ENCODE measurements at places on chromosomes 5 and 9.

DNA sequence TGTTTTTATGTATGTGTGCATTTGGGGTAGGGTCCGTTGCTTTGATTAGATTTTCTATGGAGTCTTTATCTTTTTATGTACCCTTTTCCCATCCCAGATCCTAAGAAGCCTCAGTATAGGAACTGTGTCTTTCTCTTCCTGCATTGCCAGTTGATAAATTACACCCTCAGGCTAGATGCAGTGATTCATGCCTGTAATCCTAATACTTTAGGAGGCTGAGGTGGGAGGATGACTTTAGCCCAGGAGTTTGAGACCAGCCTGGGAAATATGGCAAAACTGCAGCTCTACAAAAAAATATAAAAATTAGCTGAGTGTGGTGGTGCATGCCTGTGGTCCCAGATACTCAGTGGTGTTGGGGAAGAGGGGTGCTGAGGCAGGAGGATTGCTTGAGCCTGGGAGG is 40.2 kb downstream of the NLN start:
- no peak for DNase-seq

GRCh38 chr9:33227008-33227398 is 13.0 kb upstream of the SPINK4 start:
- DNase-seq = peak; percentile 90

- DNase-seq = peak; percentile 96
These were observed 68.4 kb downstream of the ANKRD33B start for GRCh38 chr5:10632110-10632761.

DNA sequence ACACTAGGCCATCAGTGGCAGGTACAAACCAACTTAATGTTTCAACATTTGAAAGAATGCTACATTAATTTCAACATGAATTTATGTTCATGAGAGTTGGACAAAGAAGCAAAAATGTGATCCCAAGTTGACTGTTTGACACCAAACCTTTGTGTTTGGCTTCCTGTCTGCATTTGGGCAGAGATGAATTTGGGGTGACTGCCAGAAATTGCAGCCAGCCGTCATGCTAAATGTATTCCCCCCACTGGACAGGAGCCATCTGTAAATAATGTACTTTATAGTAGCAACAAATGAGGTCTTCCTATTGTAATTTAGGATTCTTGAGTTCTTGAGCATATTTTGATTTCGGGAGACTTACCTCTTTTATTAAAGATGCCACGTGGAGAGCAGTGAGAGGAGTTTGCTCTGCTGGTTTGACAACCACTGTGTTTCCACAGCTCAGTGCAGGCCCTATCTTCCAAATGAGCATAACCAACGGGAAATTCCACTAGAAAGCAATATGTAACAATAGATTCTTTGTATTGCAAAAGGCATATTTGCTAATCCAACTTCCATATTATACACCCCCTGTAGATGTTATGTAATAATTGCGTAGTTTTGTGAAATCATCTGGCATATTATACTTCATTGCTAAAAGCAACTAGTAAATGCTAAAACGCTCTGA is 27.6 kb downstream of the ALDH1A1 start:
- peak; percentile 76 for DNase-seq

DNA sequence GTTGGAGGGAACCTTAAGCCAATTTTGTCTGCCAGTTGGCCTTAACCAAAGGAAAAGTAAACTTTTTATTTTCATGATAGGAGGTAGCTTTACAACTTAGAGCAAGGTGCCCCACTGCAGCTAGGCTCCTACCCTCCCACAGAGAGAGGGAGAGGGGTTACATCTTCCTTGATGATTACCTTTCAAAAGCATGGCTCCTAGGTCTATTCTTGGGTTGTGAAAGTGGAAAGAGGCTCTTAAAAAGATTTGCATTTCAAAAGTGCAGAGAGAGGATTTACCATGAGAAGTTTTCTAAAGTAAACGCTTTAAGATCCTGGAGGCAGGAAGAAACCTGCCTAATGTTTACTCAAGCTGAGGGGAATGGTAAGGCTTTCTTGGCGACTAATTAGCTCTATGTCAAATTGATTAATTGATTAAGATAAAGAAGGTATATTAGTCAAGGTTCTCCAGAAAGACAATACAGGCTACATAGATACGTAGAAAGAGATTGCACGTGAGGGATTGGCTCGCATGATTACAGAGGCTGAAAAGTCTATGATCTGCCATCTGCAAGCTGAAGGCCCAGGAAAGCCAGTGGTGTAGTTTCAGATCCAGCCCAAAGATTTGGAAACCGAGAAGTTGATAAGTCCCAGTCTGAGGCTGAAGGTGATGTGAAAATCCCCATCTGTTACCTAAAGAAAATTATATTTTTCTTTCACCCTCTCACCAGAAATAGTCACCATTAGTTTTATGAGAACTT is 333.8 kb upstream of the CTNND2 start:
- no peak for DNase-seq

GRCh38 chr5:147332658-147333057 is 97.8 kb downstream of the STK32A start:
- no peak for DNase-seq

DNA sequence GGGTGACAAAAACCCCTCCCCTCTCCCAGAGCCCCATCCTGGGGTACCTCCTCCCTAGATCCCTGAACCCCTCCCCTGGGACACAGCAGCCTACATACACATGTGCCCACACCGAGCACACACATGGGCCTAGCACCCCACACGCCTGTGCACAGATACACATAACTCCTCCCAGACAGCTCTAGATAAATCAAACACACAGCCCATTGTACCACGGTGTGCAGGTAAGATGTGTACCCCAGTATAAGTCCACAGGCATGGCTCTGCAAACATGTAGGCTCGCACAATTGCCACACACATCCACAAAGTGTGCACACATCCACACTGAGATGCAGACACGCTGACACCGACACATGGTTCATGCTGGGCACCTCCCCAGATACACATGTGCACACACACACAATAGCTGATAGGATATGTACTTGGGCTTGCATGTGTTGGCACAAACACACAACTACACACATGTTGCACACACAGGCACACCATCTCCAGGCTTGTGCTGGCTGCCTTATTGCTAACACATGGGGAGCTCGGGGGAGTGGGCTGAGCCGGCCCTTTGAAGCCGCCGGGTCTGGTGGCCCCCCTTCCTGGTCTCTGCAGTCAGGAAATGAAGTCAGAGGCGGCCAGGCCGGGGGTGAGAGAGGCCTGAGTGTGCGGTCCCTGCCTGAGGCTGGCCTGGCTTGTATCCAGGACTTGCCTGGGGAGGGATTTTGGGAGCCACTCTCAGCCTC is 30.2 kb downstream of the GOLGA2 start:
- DNase-seq = peak; percentile 64

DNA sequence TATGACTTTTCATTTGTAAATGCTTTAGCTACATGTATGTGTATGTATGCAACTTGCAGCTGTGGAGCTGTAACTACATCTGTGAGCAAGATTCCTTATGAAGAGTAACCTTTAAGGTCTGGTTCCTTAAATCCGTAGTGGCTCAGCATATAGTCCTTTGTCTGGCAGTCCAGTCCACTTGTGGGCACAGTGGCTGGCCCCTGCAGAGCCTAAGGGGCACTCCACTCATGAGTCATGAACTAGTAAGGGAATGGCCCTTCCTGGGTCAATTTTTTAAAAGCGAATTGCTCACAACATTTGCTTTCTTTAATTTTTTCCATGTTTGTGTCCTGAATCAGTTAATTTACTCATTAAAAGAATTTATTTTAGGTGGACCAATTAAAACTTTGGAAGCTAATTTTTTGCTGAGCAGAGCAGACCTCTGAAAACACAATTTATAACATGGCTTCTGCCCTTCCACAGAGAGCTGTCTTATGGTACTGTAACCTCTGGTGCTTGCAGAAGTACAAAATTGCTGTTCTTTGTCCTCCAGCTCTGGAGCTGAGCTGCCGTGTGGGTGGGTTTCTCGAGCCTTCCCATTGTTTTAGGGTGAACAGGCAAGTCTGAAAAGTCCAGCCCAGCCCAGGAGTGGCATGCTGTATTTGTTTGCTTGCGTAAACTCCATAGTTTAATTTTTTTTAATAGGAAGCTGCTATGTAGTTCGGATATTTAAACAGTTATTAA is 110.1 kb downstream of the MVB12B start:
- DNase-seq = no peak

DNA sequence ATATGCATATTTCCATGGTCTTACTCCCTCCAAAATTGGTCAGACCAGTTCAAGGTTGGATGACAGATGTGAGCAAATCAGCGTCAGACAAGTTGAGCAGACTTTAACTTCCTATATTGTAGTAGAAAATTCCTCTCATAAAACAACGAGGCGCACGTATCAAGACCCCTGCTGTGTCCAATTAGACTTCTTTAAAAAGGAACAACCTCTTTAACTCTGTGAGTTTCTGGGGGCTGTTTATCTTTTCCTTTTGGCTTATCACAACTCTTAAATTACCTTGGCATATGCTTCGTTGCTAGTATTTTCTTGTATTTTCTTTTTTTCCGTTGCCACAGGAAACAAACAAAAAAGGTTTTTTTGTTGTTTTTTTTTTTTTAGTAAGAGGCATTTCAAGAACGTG is 398.2 kb upstream of the WWC1 start:
- DNase-seq = no peak

GRCh38 chr9:93391898-93392297 is 59.6 kb upstream of the FAM120A start:
- DNase-seq = no peak

DNA sequence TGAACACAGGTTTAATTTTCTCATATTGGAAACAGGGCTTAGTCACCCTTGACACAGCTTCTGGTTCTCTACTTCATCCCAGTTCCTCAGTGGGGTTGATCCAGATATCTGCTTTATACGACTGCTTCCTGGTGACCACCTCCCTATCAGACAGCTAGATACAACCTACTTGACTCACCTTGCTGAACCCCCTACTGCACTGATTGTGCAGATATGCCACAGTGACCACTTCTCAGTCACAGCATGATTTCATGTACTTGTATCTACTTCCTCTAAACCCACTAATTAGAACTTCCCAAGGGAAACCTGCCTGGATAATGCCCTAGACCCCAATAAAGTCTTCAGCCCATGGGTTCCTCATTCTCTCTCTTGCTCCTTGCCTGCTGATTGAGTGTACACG is 18.4 kb upstream of the RFK start:
- DNase-seq = no peak

GRCh38 chr5:7754997-7755596 is 95.8 kb downstream of the CFAP90 start:
- peak; percentile 42 for DNase-seq

- no peak for DNase-seq
These were observed 147.0 kb upstream of the RASA1 start for GRCh38 chr5:87120518-87121303.

GRCh38 chr5:133205204-133205603 is 153.4 kb downstream of the HSPA4 start:
- no peak for DNase-seq

Data from HL-60 (cell line).